Mucosa of descending colon (tissue), 3 donors: ENCODE measurements at places on chromosomes 6 and 20.
A peak's percentile ranks its signal among the peaks of the same experiment; 100 is the strongest.

GRCh38 chr6:87993356-87993755 is 54.3 kb upstream of the SPACA1 start:
- DNase-seq, result no peak

DNA sequence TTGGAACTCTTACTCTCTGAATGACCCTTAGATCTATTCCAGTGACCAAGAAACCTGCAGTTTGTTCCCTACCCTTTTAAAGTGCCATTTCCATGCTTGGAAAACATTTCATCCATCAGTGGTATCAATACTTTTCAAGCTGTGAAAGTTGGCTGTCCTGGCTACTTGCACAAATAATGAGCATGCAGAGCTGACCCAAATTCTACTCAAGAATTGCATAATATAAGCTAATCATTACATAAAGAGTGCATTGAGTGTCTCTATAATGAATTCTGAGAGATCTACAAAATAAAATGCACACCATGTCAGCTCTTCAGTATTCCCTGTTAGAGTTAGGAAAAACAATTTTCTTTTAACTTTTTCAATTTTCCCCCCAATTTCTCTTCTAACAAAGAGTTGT is 181.3 kb upstream of the HS3ST5 start:
- no peak for DNase-seq

- DNase-seq, result no peak
These were observed 37.9 kb downstream of the MAFB start for GRCh38 chr20:40651151-40651550.

DNA sequence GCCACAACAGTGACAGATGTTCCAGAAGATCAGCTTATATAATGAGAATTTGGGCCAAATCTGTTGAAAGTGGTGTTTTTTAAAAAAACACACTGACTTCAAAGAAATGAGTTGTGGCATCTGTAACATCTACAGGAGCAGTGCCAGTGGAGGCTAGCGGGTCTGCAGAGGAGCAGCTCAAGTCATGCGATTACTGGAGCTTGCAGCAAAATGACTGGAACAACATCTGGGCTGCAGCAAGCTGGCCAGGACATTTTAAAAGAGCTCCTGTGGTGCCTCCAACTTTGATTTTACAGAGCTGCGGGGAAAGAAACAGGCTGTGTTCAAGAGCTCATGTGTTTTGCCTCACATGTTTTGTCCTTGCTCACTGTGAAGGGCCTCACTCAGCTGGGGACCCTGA is 57.2 kb downstream of the TBX18 start:
- DNase-seq, result no peak

DNA sequence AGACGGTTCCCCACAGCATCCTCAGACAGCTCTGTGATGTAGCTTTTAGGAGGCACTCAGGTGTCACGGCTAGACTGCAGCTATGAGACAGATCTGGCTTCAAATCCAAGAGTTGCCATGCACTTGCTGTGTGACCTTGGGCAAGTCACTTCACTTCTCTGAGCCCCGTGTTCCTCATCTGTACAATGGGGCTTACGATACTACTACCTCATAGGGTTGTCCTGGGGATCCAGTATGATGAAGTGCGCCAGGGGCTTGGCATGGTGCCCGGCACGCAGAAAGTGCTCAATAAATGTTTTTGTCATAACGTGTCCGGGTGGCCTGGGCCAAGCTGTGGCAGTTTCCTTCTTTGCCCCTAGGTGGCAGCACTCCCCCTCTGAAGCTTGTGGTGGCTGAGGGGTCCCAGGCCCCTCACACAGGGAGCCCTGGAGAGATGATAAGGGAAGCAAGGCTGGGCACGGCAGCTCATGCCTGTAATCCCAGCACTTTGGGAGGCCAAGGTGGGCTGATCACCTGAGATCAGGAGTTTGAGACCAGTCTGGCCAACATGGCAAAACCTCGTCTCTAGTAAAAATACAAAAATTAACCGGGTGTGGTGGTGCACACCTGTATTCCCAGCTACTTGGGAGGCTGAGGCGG is 19.1 kb upstream of the CHMP4B start:
- peak; percentile 76 for DNase-seq

GRCh38 chr6:31687860-31688693 is 7.2 kb upstream of the LY6G5C start:
- no peak for DNase-seq

DNA sequence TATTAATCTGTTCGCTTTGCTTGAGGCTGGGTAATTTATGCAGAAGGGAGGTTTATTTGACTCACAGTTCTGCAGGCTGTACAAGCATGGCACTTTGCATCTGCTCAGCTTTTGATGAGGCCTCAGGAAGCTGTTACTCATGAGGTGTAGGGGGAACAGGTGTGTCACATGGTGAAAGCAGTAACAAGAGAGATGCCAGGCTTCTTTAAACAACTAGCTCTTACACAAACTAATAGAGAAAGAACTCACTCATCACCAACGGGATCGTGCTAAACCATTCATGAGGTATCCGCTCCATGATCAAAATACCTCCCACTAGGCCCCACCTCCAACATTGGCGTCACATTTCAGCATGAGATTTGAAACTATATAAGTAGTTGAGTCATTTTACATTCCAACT is 34.4 kb upstream of the GCLC start:
- DNase-seq, result no peak

GRCh38 chr20:20711413-20711812 is 1.0 kb downstream of the RALGAPA2 start:
- peak; percentile 47 for DNase-seq

DNA sequence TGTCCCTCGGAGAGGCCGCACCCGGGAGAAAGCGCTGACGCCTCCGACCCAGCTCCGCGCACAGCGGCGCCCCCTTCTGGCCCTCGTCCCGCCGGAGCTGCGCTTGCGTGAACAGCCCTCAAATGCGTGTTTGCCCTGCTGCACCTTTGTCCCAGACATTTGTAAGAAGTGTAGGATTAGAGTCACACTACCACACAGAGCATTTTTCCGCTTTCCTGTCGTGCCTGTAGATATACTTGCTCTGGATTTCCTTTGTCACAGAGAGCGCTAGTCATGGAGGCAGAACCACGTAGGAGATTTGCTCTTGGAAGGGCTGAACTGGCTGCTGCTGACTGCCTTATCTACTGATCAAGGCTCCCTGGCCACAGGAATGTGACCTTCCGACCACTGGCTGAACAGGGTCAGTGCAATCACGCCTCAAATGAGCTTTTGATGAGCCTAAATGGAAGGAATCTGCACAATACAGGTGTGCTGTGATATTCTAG is 62.3 kb downstream of the PAX1 start:
- no peak for DNase-seq

GRCh38 chr6:79947191-79948186 is at the start of gene ELOVL4:
ELOVL4 (minus strand) TSS chr6:79947553; CDS start chr6:79947279, 274 bp downstream.
- peak; percentile 61 for DNase-seq

DNA sequence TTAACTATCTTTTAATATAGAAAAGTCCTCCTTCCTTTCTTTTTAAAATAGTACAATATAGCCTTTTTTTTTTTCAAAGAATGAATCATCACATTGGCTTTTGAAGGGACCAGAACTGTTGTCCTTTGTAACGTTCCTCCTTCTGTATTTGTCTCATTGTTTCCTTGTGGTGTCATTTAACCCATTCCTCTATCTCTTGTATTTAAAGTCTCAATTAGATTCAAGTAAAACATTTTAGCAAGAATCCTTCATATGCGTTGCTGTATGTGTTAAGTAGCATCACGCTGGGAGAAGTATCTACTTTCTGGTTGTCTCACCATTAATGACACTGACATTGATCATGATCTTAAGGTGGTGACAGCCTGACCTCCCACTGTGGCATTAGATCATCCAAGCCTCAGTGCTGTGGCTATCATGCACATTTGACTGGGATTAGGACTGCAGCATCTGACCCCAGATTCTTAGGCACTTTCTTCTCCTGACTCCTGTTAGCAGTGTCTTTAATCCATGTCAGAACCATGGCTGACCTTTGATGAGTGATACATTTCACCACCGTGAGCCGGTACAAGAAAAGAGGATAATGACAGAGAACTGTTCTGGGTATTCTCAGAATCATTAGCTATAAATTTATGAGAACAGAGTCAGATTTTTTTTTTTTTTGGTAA is 67.5 kb upstream of the TFB1M start:
- no peak for DNase-seq

DNA sequence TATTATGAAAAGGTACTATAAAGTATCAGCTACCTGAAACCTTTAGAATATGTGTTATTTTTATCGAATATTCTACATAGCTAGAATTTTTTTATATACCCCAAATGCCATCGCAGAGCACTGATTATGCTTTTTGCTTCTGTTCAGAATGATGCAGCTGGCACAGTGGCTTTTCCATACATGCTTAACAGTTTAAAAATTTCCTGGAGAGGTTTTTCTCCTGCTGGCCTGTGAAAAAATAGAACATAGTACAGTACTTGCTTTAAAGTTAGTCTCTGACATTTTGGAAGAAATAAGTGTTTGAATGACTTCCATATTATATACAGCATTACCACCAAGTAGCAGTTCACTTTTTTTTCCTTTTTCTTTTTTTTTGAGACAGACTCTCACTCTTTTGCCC is 5.3 kb downstream of the DOP1A start:
- DNase-seq, result no peak

GRCh38 chr6:72825315-72825911 is 203.5 kb downstream of the KCNQ5 start:
- DNase-seq, result no peak

GRCh38 chr6:144156991-144157390 is 6.7 kb downstream of the STX11 start:
- no peak for DNase-seq

- no peak for DNase-seq
These were observed at the start of gene CNBD2 for GRCh38 chr20:35967979-35968640. CNBD2 (plus strand) TSS chr20:35968590; CDS start chr20:35968763, 173 bp downstream.

- no peak for DNase-seq
These were observed 164.4 kb downstream of the SIM1 start for GRCh38 chr6:100300221-100300736.

DNA sequence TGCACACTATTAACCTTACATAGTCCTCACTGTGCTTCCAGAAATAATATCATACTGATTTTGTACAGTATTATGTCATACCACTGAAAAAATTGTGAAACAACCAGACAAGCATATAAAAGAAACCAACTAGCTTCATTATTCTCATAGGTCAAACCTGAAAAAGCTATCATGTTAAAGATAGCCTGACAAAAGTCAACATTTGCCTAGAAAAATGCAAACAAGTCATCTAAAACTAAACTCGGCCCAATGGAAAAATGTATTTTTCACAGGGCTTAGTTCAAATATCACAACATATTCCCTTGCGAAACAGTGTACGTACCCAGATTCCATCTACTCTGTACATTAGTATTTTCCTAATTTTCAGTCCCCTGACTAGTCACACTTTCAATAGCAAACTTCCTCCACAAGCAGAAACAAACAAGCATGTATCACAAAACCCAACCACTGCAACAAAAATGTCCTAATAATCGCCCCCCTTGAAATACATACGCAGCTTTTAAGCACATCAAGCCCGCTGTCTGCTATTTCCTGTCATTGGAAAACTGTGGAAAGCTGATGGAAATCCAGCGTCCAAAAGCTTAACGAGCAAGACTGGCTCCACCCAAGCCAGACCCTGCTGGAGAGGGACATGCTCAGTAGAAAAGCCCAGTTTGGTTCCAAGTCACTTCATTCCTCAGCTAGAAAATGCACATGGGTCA is 93.1 kb downstream of the EPB41L2 start:
- no peak for DNase-seq

GRCh38 chr20:23078351-23079015 is 7.6 kb downstream of the CD93 start:
- no peak for DNase-seq

GRCh38 chr20:3755814-3756480 is 11.6 kb downstream of the ADISSP start:
- DNase-seq, result no peak

GRCh38 chr20:52668626-52669025 is 303.5 kb upstream of the TSHZ2 start:
- no peak for DNase-seq

GRCh38 chr6:138654715-138655634 is 118.6 kb upstream of the CCDC28A start:
- no peak for DNase-seq

DNA sequence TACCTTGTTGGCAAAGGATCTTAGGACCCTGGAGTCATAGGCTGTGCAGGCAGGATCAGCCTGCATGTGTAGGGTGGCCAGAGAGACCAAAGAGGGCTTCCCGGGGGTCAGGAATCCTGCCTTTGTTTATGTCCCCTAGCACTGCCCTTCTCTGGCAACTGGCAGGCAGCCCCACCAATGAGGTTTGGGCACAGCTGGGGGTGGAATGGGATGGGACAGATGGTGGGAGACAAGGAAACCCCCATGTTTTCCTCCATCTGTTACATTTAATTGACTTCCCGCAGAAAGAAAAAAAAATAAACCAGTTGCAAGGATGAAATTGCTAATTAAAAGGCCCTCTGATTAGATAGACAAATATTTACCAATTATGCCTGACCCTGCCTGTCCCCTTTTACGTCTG is 27.6 kb downstream of the CD40 start:
- no peak for DNase-seq

DNA sequence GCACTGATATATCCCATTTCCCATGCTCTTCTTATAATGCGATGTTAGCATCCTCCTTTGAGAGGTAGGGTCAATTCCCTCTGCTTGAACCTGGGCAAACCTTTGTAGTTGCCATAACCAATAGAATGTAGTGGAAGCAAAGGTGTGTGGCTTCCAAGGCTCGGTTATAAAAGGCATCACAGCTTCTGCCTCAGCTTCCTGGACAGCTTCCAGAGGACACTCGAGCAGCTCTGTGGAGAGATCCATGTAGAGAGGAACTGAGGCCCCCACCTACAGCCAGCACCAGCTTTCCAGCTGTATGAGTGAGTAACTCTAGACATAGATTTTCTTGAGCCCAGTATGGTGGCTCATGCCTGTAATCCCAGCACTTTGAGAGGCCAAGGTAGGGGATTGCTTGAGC is 36.7 kb downstream of the FGD2 start:
- peak; percentile 6 for DNase-seq

DNA sequence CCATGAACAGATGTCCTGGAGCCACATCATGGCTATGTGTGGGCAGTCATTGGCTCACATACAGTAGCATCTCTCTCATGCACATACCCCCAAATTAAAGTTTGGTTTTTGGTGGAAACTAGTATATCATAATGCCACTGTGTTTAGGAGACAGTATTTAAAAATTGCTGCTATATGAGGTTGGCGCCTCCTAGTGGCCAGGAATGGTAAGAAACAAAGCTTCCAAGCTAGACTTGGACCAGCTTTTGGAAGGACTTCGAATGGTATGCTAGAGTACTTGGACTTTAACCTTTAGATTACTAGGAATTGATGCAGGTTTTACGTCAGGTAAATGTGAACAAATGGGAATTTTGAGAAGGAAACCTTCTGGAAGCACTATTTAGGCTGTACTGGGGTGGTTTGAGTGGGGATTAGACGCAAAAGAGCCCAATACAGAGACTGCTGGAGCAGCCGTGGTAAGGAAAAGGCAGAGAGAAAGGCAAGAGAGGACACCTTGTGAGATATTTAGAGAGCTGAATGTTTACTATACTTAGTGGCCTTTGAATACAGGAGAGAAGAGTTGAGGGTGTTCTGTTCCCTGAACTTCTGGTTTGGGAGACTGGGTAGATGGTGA is 23.8 kb downstream of the PRSS35 start:
- DNase-seq, result no peak
